ENCODE measurements at places on chromosomes 13 and 19.

GRCh38 chr19:3067563-3067962 is 5.3 kb upstream of the TLE5 start:
- no peak for DNase-seq

DNA sequence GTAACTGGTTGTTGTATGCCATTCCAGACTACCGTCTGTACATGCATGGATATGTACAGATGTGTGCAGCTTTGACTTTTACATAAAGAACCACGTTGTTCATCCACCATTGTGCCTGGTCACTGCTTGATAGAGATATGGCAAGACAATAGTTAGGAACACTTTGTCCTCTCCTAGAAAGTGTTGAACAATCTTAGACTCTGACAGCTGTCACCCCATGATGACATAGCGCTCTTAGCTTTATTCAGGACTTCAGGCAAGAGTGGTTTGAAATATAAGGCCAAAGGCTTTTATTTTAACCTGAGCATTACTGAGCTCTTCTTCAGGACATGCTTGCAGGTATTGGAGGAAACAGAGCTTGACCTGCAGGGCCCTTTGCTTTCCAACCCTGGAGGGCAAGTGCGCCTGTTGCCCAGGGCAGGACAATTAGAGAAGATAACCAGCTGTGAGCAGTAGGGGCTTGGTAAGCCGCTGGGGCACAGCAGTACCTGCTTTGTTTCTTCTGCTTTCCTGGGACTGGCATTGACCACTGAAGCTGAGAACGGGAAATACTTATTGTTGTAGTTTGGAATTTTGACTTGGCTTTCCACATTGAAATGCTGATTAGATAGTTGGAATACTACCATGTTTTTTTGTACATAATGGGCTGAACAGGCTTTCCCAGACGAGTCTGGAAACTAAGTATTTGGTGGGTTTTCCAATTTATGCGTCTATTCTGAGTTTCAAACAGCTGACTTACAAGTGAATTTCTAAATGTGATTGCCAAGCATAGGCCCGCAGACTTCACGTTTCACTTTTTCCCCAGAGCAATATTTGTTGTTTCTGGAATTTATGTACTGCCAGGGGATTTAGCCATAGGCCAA is 51.1 kb downstream of the GARRE1 start:
- DNase-seq: no peak

DNA sequence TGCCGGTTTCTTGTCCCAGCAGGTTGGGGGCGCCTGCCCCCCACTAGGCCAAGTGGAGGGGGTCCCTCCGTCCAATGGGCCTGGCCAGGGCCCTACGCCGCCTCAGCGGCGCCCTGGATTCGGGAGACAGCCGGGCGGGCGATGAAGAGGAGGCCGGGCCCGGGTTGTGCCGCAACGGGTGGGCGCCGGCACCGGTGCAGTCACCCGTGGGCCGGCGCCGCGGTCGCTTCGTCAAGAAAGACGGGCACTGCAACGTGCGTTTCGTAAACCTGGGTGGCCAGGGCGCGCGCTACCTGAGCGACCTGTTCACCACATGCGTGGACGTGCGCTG is 6.2 kb downstream of the KCNJ14 start:
- no peak for DNase-seq

GRCh38 chr13:75468602-75469001 is 13.4 kb downstream of the TBC1D4 start:
- DNase-seq: no peak

- no peak for DNase-seq
Measured at GRCh38 chr19:38812841-38813320, at the start of gene LGALS4. Gene LGALS4 (minus strand): TSS chr19:38812945. CDS start chr19:38812886, 59 bp downstream.

GRCh38 chr13:107043021-107043956 is 475.4 kb upstream of the ARGLU1 start:
- peak; percentile 46 for DNase-seq

- peak; percentile 52 for DNase-seq
Measured at GRCh38 chr19:12995596-12996405, 526 bp downstream of the NFIX start.

GRCh38 chr13:60491531-60491930 is 94.5 kb downstream of the TDRD3 start:
- DNase-seq: no peak
